ENCODE measurements at places on chromosomes 4 and X.

DNA sequence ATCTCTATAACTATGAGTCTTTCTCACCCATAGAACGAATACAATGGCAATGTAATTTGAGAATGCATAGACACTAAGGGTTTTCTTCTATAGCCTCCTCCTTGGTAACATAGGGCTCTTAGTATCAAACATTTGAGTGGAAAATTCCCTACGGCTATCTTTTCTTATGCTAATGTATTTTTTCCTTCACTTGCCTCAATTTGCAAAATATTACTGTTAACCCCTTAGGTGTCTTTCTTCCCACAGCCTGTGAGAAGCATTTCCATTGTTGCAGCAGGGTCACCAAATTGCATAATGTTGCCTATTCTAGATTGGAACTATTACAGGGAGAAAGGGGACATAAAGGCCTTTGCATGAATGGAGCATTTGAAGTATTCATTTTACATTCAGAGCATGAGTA lies 140.5 kb upstream of the RAPGEF2 start:
- DNase-seq, result no peak

DNA sequence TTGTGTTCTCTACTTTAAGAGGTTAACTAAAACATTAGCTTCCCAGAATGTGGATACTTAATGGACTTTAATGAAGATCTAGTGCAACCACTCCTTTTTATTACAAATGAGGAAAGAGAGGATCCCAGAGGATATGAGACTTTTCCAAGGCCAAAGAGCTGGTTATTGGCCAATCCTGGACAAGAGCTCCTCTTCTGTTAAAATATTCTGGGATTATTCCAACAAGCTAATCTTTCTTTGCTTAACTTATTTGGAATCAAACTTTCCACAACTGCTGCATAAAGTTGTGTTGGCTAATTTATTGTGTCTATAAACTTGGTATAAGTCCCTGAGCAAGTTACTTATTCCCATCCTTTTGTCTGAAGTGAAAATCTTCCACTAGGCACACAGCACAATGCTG lies 174.2 kb upstream of the HCCS start:
- no peak for DNase-seq

DNA sequence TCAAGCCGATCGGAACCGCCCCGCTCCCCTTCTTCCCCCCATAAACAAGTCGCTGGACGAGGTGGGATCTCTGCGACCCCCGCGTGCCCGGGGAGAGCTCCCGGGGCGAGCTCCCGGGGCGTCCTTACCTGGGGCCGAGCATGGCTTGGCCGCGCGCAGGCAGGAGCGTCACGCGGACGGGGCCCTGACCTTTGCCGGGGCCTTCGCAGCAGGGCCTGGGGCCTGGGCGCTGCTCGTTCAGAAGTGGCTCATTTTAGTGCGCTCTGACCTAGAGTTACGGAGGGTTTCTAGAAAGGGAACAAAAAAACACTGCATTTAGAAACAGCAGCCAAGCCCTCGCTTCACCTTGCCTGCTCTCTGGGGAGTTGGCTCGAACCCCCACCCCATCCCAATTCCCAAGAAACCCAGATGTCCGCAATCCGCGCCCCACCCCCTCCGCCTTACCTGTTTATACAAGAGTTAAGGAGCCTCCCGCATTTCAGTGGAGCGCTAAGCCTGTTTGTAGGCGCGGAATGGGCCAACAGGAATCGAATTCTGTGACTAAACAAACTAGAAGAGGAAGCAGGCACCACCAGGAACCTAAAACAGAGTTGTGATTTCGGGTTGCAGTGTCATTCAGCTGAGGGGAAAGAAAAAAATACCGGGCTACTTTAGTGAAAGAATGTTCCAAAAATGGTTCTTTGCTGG lies 814 bp upstream of the RBM47 start:
- no peak for DNase-seq

- DNase-seq, result no peak
Observed at GRCh38 chr4:20487852-20488251, 212.4 kb upstream of the PACRGL start.

GRCh38 chrX:109600237-109600651 lies 24.7 kb downstream of the KCNE5 start:
- no peak for DNase-seq

GRCh38 chrX:148270499-148270898 lies 229.9 kb upstream of the AFF2 start:
- no peak for DNase-seq

GRCh38 chrX:75957107-75957610 lies 172.1 kb upstream of the MAGEE2 start:
- no peak for DNase-seq

GRCh38 chr4:66555301-66555700 lies 885.0 kb upstream of the EPHA5 start:
- no peak for DNase-seq

GRCh38 chr4:6271701-6272465 lies 2.2 kb downstream of the WFS1 start:
- no peak for DNase-seq

DNA sequence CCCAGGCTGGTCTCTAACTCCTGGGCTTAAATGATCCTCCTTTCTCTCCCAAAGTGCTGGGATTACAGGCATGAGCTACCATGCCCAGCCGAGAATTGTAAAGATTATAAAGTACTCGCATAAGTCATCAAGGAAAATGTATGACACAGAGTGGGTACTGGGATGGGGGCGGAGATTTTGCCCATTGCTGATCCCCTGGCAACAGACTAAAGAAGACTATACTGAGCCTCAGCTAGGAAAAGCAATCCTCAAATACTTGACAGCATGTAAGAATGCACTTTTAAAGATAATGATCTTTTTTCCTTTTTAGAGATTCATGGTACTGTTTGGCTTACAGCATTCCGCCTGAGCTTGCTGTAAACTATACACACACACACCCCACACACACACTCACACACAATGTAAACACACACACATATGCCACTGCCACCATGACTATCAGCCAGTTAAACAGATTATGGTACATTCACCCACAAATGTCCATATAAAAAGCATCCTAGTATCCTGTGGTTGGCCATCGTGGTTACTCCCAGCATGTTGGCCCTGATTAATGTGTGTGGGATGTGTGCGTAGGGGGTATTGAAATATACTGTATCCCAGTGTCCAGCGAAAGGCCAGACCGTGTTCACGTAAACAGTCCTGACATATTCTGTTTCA lies 113.0 kb downstream of the AMELX start:
- no peak for DNase-seq

DNA sequence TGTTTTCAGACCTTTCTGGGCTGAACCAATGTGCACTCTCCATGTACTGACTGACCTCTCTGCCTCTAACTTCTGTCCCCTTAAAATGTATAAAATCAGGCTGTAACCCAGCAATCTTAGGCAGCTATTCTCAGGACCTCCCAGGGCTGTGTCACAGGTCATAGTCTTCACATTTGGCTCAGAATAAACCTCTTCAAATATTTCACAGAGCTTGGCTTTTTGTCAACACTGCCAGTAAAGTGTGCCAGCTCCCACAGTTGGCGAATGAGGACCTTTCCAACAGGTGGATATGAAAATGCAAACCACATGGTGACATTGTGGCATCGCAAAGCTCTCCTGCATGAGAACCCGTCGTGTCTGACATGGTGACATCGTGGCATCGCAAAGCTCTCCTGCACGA lies 76.4 kb downstream of the ACOX3 start:
- no peak for DNase-seq

DNA sequence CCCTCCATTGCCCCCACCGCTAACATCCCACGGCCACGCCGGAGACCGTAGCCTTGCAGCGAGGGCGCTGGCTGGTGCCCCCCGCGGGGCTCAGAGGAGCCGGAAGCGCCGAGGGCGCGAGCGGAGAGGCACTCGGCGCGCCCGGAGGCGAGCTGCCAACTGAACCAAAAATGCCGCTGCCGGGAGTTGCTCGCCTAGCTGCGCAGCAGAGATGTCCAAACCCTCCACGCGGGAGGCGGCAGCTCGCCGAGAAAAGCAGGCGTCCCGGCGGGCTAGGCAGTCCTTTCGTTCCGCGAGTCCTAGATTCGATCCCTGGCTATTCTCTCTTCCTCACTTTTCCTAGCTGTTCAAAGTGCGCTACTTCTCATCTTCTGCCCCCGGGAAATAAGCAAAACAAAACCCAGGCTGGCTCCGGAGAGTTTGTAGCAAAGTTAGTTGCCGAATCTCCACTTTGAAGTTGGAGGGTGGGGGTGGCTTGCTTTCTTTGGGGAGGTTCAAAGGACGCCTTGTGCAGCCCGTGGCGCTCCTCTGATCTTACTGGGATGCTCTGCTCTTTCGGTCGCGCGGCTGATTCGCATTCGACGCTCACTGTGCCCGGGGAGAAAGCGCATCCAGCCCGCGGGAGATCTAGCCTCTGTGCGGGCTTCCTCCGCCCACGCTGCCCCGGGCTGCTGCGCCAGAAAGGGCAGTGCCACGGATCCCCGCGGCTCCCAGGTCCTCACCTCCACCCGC lies 723 bp downstream of the NKX6-1 start:
- peak; percentile 5 for DNase-seq

DNA sequence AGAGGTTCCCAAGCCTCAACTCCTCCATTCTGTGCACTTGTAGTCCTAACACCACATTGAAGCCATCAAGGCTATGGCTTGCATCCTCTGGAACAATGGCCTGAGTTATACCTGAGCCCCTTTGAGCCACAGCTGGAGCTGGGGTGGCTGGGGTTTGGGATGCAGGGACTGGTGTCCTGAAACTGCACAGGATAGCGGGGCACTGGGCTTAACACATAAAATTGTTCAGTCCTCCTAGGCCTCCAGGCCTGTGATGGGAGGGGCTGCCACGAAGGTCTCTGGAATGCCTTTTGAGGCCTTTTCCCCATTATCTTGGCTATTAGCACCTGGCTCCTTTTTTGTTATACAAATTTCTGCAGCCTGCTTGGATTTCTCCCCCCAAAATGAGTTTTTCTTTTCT lies 35.5 kb downstream of the CFAP299 start:
- no peak for DNase-seq

- DNase-seq, result no peak
Observed at GRCh38 chr4:149264093-149264733, 551.4 kb downstream of the IQCM start.

GRCh38 chr4:16123356-16124084 lies 39.7 kb upstream of the PROM1 start:
- peak; percentile 89 for DNase-seq

DNA sequence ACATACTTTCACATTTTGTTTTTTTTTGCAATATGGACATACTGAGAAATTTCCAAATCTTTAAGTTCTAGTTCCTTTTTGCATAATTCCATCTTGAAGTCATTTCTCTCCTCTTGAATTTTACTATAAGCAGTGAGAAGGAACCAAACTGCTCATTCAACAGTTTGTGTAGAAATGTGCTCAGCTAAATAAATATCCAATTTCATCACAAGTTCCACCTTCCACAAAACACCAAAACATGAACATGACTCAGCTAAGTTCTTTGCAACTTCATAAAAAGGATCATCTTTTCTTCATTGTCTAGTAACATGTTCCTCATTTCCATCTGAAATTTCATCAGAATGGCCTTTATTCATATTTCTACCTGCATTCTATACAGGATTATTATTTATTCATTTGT lies 77.3 kb upstream of the FGF13 start:
- DNase-seq, result no peak

DNA sequence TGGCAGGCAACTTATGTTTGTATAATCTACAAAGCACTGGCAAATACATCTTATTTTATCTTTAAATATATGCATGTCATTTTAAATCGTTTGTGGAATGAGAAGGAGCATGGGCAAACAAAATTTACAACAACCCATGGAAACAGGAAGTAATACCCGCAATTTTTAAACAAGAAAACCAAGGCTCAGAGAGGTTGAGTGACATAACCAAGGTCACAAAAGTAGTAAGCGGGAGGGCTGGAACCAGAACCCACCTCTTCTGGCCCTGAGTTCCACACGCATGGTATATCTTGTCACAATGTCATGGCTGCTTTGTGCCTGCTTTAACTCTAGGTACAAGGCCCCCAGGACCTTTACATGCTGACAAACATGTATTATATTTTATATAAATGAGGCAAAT lies 52.9 kb downstream of the SLC7A11 start:
- DNase-seq, result no peak

DNA sequence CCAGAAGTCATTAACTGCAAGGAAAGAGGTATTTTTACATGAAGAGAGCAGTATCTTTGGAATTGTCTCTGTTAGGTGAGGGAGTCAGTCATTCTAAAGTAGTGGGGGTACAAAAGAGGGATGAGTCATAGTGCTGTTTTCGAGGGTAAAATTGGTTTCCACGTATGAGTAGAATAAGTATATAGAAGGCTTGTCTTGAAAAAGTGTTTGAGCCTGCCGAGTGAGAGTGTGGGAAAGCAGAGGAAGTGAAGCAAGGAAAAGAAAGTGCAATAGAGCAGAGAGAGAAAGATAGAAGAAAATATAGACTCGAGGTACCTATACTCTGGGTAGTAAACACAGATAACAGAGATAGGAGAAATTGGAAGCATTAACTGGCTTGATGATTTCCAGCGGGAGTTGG lies 696.4 kb downstream of the DMD start:
- DNase-seq, result no peak

DNA sequence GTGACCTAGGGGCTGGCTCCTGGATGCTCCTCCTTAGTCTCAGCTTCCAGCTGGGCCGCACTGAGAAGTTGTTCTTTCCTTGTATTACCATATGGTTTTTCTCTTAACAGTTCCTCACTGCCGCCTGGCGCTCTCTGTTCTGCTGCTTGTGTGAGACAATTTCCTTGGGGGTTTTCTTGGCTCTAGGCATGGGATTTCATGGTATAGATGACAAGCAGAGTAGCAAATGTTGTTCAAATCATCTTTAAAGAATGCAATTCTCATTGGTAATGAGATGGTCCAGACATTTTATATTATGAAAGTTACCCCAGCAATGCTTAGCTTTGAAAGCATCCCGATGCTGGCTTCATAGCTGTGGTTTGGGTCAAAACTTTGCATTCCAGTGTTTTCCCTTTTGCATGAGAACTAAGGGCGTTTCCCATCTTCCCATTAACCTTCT lies 37.6 kb downstream of the SEPTIN11 start:
- DNase-seq, result no peak

- DNase-seq, result no peak
Observed at GRCh38 chr4:48742412-48742811, 37.7 kb downstream of the FRYL start.

DNA sequence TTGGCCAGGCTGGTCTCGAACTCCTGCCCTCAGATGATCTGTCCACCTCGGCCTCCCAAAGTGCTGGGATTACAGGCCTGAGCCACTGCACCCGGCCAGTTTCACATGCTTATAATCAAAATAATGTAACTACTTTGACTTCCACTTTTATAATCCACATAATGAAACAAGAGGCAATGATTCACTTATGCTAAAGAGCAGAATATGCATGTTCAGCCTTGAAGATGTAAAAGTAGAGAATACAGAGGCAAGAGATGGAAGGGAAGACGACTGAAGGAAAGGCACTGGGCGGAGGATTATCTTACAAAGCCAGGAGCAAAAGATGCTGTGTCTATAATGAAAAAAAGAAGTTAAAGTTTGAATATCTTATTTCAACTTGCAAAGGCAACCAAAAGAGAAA lies 13.3 kb upstream of the ZNF518B start:
- no peak for DNase-seq

- DNase-seq, result no peak
Observed at GRCh38 chr4:104429150-104429741, 65.4 kb downstream of the CXXC4 start.

DNA sequence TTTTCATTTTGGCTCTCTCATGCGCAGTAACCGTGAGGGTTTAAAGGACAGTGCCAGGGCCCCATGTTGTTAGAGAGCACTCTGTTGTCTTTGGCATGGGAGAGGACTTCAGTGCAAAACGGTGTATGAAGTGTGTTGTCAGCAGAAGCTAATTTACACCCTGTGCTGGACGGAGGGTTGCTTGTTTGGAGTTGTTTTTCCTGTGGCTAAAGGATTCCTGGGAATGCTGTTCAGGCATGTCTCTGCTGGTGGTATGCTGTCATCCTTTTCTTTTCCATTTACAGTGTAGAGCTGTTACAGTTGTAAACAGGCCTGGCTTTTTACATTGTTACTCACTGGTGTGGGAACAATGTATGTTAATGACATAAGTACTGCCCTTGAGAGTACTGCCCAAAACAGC lies 206.3 kb downstream of the CBR4 start:
- DNase-seq, result no peak

Measured in NCI-H2107 (cell line).